ENCODE measurements at places on chromosomes 2 and 18.

- peak; percentile 46 for DNase-seq
Observed at GRCh38 chr2:43676322-43677050, at the start of gene C1GALT1C1L. Gene C1GALT1C1L (minus strand): TSS chr2:43676429. CDS start chr2:43676322, 107 bp downstream.

GRCh38 chr2:181690860-181691259 is 10.5 kb upstream of the NEUROD1 start:
- no peak for DNase-seq

GRCh38 chr2:182220335-182220734 is 206.5 kb downstream of the PDE1A start:
- no peak for DNase-seq

- DNase-seq = no peak
Observed at GRCh38 chr2:187404431-187405110, 43.5 kb downstream of the CALCRL start.

DNA sequence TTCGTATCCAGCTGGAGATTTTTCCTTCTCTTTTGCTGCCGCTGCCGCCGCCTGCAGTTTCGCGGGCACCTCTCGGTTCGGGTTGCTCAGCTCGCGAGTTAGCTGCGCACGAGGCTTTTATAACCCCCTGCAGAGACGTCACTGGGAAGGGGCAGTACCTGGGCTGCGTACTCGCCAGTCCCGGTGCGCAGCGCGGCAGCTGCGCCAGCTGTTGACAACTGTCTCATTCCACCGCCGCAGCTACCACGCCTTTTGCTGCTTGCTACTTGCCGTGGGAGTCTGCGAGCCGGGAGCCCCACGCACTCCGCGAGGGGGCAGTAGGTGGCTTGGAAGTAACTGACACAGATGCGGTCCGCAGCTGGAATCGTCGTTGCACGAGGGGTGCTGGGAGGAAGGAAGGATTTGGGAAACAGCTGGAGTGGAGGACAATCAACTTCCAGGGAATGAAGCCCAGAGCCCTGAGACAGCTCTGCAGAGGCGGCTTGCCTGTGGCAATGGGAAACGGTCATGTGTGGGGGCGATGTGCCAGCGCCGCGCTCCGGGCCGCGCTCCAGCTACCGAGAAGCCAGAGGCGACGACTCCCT is at the start of gene TACR1:
Gene TACR1 (minus strand): TSS at position 93 of the 584 bp plus-strand sequence. CDS start 586 bp downstream, outside the sequence.
- DNase-seq = peak; percentile 70

All from activated T-cell treated with anti-CD3 and anti-CD28 coated beads, Interleukin-2, amount 50 U/mL, for 72 hours (primary cell).